ENCODE measurements at places on chromosomes 13 and 19.

GRCh38 chr13:92976657-92977056 lies 249.9 kb upstream of the GPC6 start:
- no peak for DNase-seq

GRCh38 chr19:58513213-58513693 lies 1.5 kb upstream of the SLC27A5 start:
- no peak for DNase-seq

DNA sequence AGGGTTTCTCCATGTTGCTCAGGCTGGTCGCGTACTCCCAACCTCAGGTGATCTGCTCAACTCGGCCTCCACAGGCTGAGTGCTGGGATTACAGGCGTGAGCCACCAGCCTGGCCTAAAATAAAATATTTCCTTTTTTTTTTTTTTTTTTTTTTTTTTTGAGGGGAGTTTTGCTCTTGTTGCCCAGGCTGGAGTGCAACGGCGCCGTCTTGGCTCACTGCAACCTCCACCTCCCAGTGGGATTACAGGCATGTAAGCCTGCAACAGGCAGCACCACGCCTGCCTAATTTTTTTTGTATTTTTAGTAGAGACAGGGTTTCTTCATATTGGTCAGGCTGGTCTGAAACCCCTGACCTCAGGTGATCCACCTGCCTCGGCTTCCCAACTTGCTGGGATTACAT lies 4.9 kb downstream of the ZNF506 start:
- DNase-seq: no peak

- no peak for DNase-seq
These were observed 4.6 kb upstream of the CDC16 start for GRCh38 chr13:114230117-114230516.

DNA sequence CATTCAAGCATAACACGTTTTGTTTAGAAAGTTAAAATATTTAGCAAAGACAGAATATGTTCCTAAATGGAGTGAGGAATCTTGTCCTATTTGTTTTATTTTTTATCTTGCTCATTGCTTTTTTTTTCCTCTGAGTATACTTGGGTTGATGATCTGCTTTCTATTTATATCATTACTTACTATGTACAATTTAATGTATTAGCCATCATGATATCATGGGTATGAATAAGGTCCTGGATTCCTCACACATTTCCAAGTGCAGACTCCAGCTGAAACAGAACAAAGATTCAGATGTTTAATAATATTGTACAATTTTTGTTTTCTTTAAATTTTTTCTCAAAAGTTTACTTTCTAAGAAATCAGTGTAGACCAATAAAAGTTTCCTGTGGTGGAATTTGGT lies 388.2 kb downstream of the GPC6 start:
- no peak for DNase-seq

DNA sequence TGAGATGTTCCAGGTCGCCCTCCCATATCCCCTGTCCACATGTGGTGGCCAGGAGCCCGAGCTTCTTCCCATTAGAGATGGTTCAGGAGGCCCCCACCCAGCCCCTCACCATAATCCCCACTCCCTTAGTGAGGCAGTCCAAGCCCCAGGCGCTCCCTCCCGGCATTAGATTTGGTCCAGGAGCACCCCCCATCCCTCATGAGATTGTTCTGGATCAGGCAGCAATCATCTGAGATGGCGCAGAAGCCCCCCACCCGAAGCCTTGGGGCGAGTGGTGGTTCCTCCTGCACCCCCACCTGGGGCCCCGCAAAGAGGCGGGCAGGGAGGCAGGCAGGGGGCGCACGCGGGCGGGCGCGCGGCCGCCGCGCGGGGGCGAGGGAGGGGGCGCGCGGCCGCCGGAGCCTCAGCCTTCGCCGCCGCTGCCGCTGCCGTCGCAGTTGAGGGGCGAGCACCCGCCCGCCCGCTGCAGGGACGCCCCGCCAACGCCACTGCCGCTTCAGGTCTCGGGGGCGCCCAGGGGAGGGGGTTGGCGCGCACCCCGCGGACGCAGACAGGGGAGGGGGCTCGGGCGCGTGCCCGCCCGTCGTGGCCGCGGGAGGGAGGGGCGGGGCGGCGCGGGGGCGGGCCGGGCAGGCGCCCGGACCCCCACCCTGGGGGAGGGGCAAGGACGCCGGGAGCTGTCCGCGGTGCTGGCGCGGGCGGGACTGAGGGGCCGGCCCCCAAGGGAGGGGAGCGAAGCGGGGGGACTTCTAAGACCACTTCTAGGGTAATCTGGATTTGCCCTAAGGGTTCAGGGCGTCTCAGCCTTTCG lies 46.4 kb upstream of the SHKBP1 start:
- DNase-seq: peak; percentile 33

- no peak for DNase-seq
These were observed 769.6 kb downstream of the UQCRFS1 start for GRCh38 chr19:28443361-28443760.

- no peak for DNase-seq
These were observed 99.0 kb upstream of the TNFSF11 start for GRCh38 chr13:42474954-42475353.

DNA sequence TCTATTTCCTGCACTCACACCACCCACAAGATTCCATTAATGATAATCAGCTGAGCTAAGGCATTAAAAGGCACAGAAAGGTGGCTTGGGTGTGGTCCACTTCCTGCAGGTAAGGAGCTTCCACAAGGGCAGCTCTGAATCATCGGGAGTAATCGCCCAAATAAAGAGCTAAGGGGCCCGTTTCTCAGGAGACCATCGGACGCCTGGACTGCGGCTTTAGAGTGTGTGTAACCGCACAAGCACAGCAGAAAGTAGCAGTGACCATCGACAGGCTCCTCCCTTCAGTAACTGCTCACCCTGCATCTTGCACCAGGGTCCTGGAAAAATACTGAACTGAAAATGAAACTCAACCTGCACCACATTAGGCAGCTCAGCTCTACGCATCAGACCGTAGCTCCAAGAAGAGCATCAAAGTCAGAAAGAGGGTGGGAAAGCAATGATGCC lies 6.0 kb downstream of the STK24 start:
- peak; percentile 57 for DNase-seq

GRCh38 chr13:24265453-24265852 lies 43.9 kb upstream of the C1QTNF9 start:
- DNase-seq: no peak

DNA sequence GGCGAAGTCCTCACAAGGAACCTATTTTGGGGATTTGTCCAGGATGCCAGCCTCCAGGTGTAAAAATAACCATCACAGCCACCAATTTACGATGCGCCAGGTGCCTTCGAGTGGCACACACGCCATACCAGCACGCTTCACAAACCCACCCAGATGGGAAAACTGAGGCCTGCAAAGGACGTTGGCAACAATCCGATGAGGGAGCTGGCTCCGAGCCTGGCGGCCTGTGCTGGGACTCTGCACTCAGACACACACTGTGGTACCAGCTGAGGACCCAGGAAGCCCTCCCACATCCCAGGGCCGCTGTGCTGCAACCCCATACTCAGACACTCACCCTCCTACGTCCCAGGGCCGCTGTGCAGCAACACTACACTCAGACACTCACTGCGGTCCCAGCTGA lies 65.0 kb upstream of the C13orf46 start:
- no peak for DNase-seq
